Nucleus accumbens (tissue), 56 donors: ENCODE measurements at places on chromosomes 1 and 21.

- DNase-seq = no peak
Measured at GRCh38 chr21:41725421-41726031, 41.3 kb downstream of the RIPK4 start.

DNA sequence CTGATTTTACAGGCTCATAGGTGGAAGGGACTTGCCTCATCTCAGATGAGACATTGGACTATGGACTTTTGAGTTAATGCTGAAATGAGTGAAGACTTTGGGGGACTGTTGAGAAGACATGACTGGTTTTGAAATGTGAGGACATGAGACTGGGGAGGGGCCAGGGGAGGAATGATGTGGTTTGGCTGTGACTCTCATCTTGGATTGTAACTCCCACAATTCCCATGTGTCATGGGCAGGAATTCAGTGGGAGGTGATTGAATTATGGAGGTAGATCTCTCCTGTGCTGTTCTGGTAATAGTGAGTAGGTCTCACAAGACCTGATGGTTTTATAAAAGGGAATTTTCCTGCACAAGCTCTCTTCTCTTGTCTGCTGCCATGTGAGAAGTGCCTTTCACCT, 20.8 kb downstream of the SCYL3 start:
- DNase-seq = no peak

DNA sequence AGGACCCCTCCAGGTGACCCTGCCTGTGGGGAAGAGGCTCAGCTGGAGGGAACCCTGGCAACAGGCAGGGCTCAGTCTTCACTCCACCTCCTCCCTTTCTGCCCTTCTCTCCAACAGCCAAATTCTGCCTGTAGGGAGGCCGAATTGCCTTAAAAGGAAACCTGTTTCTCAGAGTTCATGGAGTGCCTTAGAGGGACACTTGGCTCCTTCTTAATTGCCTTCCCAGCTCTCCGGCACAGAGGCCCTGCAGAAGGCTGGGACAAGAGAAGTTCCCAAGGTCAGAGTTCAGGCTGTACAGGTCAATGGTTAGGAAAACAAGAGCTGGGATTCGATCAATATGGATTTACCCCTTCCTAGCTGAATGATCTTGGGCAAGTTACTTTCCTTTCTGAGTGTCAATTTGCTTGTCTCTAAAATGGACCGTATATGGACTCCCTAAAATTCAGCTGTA, 6.2 kb downstream of the CSRP1 start:
- no peak for DNase-seq

DNA sequence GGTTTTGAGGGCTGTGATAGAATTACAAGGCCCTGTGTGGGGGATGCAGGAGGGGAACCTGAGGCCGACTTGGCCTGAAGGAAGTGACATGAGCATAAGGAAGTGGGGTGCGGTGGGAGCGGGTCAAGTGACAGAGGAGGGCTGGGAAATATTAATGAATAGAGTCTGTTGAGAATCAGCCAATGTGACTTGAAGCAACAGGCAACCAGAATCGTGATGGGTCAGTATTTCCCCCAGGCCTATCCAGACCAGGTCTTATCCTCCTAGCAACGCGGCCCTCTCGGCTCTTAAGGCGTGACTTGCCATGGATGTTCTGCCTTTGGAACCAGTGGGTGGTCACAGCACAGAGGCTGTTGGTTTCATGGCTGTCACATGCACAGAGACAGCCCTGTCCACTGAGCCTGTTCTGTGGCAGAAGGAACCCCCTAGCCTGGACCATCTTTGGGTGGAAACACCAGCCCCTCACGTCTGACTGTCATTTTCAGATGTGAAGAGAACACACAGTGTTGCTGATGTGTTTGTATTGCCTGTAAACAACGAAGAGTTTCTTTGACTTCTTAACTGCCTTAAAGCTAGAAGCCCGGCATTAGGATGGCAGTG, 468.8 kb downstream of the CAMTA1 start:
- no peak for DNase-seq

DNA sequence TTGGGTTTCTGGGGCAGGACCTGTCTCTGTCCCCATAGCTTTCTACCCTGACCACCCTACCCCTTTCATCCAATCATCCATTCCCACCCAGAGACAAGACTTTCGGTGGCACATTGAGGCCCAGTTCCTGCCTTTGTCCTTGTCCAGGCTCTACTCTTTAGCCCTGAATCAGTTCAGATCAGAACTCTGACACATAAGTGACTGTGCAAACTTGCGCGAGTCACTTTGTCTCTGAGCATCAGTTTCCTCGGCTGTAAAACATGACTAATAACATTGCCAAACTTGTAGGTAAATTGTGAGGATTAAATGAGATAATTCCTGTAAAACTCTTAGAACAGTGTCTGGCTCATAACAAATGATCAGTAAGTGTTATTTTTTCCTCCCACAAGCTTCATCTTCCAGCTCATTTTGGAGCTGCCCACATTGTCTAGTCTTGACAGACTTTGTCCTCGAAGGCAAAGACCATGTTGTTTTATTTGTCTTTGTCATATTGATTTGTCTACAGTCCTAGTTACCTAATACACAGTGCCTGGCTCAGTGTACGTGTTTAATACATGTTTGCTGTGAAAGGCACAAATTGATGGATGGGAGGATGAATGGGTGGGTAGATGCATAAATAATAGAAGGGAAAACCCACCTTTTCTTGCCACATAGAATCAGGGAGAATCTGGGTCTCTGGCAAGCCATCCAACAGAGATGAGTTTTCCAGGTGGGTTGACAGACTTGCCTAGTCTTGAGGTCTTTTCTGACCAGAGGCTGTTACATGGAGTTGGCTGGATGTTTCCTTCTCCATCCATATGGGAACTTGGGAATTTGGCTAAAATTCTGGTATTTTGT, 262.9 kb downstream of the OMA1 start:
- DNase-seq = no peak
